Urinary bladder (tissue), 4 donors: ENCODE measurements at places on chromosomes 1 and 21.

- DNase-seq = no peak
Observed at GRCh38 chr1:973459-974292, 7.4 kb downstream of the PLEKHN1 start.

- DNase-seq = no peak
Observed at GRCh38 chr1:116127123-116127847, 16.1 kb downstream of the MAB21L3 start.

GRCh38 chr1:117138106-117138505 is 16.6 kb upstream of the TRIM45 start:
- DNase-seq = no peak

DNA sequence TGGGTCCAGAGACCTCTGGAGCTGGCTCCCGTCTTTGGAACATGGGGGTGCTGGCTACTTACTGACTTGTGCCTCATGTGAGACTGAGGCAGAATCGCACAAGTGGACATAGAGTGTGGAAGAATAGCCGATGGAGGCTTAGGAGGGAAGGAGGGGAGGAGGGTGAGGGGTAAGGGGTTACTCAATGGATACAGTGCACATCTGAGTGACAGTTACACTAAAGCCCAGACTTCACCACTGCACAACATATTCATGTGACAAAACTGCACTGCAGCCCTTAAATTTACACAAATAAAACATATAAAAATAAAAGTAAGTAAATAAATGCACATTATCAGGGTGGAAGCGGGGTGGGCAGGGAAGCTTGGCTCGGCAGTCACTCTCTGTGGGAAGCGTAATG is 197.7 kb upstream of the RAB4A start:
- DNase-seq = no peak

- no peak for DNase-seq
Observed at GRCh38 chr1:51285055-51285454, 45.3 kb downstream of the TTC39A start.

- DNase-seq = no peak
Observed at GRCh38 chr1:36343651-36344394, 20.4 kb upstream of the EVA1B start.

DNA sequence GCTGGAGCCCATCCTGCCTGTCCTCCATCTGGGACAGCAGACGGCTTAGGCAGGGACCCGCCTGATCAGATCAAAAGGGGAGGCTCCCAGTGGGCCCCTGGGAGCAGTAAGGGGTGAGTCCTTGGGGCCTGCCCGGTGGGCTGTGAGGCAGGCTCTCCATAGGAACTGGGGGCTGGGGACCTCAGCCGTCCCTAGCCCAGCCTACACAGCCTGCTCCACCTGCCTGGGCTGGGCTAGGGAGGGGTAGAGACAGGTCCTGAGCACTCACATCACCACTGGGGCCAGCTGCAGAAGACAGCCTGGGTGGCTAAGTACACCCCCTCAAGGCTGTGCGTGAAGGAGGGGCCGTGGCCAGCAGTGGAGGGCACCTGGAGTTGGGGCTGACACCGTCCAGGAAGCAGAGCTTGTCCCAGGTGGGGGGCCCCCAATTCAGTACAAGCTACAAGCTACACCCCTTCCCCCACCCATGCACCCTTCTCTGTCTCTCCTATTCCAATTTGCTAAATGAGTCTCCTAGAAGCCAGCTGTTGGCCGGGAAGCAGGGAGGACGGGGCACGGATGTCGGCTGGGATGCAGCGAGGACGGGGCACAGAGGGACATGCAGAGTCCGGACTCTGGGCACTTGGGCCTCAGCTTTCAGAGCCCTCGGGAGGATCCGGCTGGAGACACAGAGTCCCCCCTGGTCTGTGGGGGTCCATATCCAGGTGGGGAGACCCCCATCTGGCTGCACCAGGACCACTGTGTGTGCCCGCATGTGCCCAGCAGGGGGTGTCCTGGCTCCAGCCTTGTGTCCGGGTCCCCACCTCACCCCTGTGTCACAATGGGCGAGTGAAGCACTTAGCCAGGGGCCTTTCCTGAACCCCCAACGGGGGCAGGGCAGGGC is 1.7 kb downstream of the ISG15 start:
- no peak for DNase-seq

DNA sequence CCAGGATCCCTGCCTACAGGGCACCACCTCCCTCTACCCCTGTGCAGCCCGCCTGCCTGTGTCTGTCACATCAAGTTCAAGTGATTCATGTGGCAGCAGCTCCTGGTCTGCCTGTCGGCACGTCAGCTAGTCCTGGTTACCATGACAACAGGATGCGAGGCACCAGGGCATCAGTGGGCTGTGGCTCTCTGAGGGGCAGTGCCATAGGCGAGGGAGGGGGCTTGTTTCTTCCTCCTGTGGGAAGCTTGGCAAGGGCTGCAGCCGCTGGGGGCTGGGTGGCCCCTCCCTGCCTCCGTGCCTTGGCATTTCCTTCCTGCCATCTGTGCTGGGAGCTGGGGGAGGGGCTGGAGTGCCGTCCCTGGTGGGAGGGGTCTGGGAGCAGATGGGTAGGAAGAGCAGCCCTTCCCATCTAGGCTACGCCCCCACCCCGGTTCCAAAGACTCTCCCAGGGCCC is 43.1 kb downstream of the FOXO6 start:
- no peak for DNase-seq

DNA sequence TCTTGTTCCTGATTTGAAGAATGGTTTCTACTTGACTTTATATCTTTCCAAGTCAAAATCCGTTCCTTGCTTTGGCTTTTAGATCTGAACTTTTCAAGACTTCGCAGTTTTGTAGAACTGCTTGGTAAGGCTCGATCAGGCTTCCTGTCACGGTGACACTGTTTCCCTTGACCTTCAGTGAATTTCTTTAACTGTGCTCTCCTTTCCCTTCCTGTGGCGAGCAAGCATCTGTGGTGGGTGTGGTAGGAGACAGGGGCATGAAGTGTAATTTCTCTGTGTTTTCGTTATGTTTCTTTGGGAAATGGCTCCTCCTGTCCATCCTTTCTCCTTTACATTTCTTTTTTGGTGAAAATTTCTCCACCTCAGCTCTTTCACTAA is 10.4 kb downstream of the STYXL2 start:
- no peak for DNase-seq

DNA sequence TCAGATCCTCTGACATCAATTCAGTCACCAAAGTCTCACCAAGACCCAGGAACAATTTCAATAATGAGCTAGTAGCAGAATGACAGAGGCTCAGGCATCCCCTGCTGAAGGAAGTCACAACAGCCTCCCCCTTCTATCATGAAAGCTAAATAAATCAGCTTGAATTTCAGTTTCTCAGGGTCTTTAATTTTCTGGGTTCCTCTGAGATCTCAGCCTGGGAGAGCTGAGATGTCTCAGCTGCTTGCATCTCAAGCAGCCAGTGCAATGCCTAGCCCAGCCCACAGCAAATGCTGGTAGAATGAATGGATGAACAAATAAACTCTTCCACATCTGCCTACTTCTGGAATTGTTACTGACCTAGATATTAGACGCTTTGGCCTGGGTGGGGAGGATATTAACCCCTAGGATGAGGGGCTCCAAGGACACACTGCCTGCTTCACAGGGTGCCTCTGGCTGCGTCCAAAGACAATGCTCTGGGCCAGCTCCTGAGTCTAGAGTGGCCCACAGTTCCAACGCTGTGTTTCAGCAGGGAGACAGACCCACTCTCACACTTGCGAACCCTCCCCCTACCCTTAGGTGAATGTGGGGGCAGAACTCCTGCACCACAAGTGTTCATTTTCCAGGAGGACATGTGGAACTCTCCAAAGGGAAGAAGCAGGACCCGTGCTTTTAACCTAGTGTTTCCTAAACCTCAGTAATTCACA is 11.2 kb upstream of the LORICRIN start:
- no peak for DNase-seq

GRCh38 chr1:14599183-14599791 is 802 bp downstream of the KAZN start:
- no peak for DNase-seq

DNA sequence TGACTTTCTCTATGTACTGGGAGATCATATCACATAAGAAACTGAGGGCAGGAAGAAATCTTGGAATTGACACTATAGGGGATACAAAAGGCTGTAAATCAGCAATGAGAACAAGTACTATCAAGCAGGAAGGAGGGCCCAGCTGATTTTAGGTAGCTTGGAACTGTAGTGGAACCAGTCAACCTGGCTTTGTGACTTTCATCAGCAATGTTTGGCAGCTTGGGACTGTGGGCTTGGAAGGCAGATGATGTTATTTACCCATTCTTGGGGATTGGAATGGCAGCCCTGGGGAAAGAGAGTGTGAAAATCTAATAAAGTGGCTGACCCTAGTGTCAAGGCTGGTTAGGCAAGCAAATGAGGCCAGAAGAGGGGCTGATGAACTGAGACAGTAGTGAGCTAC is 1073.3 kb downstream of the ADGRL2 start:
- no peak for DNase-seq

DNA sequence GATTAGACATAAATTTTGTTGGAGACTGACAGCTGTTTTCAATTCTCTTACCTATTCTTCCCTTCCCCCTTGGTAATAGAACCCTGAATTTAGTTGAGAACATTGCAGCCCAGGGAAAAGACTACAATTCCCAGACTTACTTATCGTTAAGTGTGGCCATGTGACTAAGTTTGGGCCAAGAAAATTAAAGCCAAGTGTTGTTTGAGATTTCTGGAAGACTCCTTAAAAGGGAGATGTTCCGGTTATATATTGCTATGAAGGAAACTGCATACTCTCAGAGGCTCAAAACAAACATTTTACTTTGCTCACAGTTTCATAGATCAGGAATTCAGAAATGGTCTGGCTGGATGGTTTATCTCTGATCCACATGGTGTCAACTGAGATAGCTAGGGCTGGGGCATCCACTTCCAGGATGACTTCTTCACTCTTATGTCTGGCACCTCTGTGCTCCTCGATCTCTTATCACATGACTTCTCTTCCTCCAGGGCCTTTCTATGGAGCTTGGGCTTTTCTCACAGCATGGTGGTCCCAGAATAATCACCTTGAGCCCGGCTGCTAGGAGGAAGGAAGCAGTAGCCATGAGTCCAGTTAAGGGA is 22.4 kb upstream of the CD34 start:
- no peak for DNase-seq

DNA sequence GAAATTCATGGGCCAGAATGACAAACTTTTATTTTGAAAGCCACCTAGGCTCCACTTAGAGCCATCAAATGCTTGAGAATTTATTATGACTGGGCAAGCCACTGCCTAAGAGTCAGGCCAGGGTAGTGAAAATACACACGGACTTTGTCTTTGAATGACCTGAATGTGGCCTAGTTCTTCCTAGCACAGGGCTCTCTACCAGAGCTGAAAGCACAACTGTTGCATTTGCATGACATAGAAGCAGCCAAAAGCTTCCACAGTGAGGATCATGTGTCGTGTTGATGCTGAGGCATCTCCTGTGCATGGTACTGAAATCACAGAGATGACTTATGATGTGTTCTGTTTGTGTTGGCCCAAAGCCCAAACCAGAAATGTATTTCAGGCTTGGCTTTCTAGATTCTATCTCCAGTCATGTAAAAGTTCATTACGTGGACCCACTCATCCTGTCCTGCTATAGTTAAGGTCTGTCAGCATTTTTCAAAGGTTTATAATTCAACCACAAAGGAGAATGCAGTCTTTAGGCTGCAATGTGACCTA is 164.0 kb upstream of the UBE2U start:
- DNase-seq = peak; percentile 80

DNA sequence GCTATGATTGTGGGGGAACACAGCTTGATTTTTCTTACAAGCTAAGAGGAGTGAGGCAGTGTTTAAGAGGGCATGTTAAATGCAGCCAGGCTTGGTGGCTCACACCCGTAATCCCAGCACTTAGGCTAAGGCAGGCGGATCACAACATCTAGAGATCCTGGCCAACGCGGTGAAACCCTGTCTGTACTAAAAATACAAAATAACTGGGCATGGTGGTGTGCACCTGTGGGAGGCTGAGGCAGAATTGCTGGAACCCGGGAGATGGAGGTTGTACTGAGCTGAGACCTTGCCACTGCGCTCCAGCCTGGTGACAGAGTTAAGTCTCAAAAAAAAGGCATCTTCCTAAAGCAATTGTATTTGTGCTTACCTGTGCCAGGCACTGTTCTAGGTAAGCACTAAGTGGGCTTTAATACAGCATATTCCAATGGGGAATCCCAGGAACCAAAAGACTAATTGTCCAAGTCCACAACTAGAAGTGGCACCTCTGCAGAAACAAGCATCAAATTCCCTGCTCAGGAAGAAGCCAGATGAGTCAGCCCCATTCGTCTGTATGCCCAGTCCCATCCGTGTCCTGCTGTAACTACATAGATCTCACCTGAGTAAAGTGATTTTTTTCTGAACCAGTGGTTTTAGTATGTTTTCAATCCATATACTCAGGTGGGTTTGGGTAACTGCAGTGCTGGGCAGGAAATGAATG is 4.6 kb downstream of the RCC1 start:
- DNase-seq = no peak

- DNase-seq = no peak
Observed at GRCh38 chr1:205026181-205026580, 16.8 kb upstream of the CNTN2 start.

GRCh38 chr1:115164484-115164883 is 75.2 kb upstream of the TSPAN2 start:
- no peak for DNase-seq

GRCh38 chr1:24635195-24635843 is 7.8 kb upstream of the SRRM1 start:
- DNase-seq = peak; percentile 48

GRCh38 chr1:243765676-243766075 is 84.4 kb downstream of the AKT3 start:
- DNase-seq = no peak

- DNase-seq = no peak
Observed at GRCh38 chr1:67773462-67773861, 59.8 kb downstream of the GNG12 start.

GRCh38 chr1:25922971-25923552 is 16.8 kb upstream of the STMN1 start:
- no peak for DNase-seq

DNA sequence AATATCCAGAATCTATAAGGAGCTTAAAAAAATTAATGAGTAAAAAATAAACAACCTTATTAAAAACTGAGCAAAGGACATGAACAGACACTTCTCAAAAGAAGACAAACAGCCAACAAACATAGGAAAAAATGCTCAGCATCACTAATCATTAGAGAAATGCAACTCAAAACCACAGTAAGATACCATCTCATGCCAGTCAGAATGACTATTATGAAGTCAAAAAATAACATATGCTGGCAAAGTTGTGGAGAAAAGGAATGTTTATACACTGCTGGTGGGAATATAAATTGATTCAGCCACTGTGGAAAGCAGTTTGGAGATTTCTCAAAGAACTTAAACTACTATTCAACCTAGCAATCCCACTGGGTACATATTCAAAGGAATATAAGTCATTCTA is 25.3 kb downstream of the PIGK start:
- DNase-seq = no peak

GRCh38 chr1:54314696-54315095 is 91.5 kb downstream of the SSBP3 start:
- no peak for DNase-seq
